ENCODE measurements at places on chromosomes 6 and 20.
A peak's percentile ranks its signal among the peaks of the same experiment; 100 is the strongest.

DNA sequence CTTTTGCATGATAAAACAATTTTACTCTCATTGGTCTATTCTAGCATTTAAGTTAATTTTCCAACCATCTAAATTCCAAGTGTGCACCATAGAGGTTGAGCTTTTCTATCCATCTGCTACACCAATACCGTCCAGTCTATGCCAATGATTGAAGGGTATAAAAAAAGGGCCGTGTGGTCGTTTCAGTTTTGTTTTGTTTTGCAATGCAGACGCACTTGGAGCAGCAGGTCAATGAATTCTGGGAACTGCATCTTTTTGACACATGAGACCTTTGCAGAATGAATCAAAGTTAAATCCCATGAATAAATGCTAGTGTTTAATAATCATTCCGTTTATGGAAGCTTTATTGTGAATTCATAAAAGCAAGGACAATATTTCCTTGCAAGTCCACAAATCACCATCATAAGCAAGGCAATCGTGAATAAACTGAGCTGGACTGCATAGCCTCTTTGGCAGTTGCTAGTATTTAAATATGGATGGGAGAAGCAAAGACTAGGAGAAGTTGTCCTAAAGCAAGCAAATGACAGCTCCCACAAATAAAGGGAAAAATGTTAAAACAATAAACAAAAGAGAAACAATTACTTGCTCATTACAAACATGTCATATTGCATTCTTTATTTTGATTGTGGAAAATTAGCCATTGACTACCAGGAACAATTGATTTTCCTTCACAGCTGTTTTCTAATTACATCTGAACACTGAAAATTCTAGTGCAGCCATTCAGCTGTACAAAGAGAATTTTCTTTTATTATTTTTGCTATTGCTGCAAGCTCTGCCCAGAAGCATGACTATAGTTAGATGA lies 649.7 kb upstream of the GJE1 start:
- DNase-seq, result peak; percentile 44

GRCh38 chr6:124793398-124793797 lies 168.8 kb upstream of the RNF217 start:
- DNase-seq, result no peak

- DNase-seq, result no peak
These were observed 89.3 kb downstream of the CAP2 start for GRCh38 chr6:17482711-17483110.

DNA sequence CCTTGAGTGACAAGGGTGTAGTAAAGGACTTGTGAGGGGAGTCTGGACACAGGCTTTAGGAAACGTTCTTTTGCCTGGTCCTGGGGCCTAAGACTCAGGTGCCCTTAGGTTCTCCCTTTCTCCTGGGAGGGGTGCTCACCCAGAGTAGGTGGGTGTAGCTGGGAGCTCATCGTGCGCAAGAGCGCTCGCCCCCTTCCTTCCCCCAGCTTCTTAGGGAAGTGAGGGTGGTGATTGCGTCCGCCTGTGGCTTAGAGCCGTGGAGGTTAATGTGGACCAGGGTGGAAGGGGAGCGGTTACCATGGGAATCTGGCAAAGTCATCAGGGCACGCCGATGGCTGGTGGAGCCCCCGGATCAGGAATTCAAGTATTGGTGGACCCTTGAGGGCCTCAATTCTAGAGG lies 3.3 kb upstream of the AARS2 start:
- no peak for DNase-seq
